ENCODE measurements at places on chromosomes 2 and 18. TPM values are rescaled to one million over a fixed set of nuclear protein-coding genes. Genes with fewer than 3 reads are reported as not detected.

DNA sequence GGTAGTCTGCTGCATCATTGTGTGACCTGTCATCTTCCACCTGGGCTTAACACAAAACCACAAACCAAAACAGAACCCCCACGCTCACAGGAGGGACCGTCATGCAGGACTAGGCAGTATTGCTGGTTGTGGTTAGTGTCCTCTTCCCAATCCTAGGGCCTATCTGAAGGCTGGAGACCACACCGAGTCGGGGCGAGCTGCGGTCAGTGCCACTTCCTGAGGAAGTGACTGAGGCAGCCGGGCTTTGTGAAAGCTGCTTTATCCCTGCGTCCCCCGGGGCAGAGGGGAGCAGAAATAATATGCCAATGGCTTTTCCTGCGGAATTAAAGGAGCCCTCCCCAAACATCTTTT is 22.9 kb downstream of the ZNF532 start:
- no peak for DNase-seq

DNA sequence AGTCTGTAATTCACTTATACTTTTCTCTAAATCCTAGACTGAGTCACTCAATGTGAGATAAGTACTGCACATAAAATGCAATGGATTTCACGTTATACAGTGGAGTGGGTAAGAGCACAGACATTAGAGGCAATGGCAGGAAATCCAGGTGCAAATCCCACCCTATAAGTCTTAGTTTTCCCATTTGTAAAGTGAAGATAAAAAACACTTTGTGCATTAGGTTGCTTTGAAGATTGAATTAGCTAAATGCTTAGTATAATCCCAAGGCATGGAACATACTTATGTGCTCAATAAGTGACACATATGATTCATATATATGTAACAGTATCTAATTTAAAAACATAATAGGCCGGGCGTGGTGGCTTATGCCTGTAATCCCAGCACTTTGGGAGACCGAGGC is 10.5 kb downstream of the ACTG2 start:
- no peak for DNase-seq

DNA sequence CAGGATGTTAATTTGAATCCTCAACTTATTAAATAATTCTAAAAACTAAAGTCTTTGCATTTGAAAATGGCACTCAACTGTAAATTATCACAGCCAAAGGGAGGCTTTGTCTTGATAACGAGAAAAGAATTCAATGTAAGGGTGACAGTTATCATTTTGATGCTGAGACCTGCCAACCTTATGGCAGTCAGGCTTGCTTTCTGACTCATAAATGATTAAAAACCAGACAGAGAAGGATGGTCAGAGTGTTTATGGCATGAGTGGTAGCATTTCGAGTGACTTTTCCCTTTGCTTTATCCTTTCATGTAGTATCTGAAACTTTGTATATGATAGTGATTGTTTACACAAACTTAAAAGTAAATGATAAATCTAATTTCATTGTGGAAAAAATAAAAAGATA is 53.9 kb upstream of the EPC2 start:
- DNase-seq, result no peak

DNA sequence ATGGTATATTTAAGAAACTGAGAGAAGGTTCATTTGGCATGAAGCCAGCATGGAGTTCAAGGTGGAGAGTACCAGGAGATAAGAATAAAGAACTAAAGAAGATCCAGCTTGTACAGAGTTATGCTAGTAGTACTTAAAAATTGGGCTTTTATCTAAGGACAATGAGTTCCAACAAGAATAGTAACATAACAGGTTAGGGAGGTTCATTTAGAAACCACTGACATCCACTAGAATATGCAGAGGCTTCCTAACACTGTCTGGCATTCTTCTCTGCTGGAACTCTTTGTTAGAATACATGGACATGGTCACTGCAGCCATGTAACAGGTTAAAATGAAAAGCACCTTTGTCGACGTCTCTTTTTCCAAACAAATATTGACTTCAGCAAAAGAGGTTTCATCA is 42.6 kb upstream of the DSC1 start:
- DNase-seq, result no peak

- no peak for DNase-seq
These were observed 364.8 kb downstream of the NYAP2 start for GRCh38 chr2:225764346-225764745.

- DNase-seq, result peak; percentile 61
These were observed 3.1 kb downstream of the EGR4 start for GRCh38 chr2:73290049-73290839.

DNA sequence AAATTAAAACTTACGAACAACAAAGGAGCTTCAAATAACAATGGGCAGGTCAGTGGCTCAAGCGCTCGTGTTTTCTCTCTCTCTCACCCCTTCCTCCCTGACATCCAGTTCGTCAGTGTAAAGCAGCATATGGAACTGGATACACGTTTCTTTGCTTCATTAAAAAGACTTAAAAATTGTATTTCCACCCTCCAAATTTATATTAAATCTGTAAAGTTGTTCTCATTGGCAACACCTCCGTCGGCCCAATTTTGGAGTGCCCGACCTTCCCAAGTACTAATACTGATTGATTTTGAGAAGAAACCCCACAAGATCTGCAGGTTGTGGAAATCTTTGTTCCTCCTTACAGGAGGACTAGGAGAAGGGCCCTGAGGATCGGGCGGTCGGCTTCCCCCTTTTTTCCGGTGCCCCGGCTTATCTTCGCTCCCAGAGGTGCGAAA is 2.2 kb downstream of the TBR1 start:
- no peak for DNase-seq

- DNase-seq, result no peak
These were observed 312.3 kb upstream of the KCNJ3 start for GRCh38 chr2:154386186-154386585.

DNA sequence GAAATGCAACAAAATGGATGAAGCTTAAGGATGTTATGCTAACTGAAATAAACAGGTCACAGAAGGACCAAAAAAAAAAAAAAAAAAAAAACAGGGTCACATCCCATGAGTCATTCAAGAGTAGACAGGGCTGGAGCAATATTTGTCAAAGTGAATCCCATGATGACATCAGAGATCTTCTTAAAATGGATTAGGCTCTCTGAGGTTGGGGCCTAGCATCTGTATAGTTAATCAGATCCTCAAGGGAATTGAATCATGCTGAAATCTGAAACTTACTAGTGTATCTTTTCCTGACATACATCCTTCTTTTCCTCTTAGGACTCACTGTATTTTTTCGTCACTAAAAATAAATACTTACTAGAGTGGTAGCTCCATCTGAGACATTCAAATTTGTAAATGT is 380.6 kb upstream of the NXPH2 start:
- no peak for DNase-seq

GRCh38 chr2:20465716-20466394 is 19.0 kb downstream of the RHOB start:
- no peak for DNase-seq

GRCh38 chr18:62996566-62996965 is 281.2 kb downstream of the PHLPP1 start:
- DNase-seq, result no peak

- no peak for DNase-seq
These were observed 3.8 kb downstream of the GRB14 start for GRCh38 chr2:164617466-164617865.

GRCh38 chr2:135473567-135473966 is 57.5 kb downstream of the ZRANB3 start:
- DNase-seq, result no peak

- DNase-seq, result no peak
These were observed 52.4 kb downstream of the CFAP221 start for GRCh38 chr2:119596638-119597037.

DNA sequence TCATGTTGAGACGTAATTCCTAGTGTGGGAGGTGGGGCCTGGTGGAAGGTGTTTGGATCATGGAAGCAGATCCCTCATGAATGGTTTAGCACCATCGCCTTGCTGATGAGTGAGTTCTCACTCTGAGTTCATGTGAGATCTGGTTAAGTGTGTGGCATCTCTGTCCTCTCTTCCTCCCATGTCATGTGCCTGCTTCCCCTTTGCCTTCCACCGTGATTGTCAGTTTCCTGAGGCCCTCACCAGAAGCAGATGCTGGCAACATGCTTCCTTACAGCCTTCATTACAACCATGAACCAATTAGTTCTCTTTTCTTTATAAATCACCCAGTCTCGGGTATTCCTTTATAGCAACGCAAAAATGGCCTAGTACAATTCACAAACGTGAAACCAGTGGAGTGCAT is 14.6 kb upstream of the MCM6 start:
- DNase-seq, result no peak

GRCh38 chr18:58535340-58536201 is 93.3 kb downstream of the ALPK2 start:
- DNase-seq, result no peak

DNA sequence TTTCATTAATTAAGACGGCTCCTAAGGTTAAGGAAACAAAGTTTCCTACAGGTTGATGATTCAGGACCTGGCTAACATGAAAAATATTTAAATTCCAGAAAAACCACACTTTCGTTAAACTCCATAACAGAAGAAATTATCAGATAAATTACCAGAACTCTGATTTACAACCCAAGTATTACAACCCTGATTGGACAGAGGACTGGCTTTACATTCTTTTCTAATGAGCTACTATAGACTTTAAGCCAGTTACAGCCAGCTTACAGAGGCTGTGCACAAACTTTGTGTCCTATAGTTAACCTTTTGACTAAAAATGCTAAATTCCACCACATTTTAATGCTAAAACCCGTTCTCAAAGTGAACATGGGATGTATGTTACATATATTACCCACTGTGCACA is 458.6 kb downstream of the KCNJ3 start:
- no peak for DNase-seq

DNA sequence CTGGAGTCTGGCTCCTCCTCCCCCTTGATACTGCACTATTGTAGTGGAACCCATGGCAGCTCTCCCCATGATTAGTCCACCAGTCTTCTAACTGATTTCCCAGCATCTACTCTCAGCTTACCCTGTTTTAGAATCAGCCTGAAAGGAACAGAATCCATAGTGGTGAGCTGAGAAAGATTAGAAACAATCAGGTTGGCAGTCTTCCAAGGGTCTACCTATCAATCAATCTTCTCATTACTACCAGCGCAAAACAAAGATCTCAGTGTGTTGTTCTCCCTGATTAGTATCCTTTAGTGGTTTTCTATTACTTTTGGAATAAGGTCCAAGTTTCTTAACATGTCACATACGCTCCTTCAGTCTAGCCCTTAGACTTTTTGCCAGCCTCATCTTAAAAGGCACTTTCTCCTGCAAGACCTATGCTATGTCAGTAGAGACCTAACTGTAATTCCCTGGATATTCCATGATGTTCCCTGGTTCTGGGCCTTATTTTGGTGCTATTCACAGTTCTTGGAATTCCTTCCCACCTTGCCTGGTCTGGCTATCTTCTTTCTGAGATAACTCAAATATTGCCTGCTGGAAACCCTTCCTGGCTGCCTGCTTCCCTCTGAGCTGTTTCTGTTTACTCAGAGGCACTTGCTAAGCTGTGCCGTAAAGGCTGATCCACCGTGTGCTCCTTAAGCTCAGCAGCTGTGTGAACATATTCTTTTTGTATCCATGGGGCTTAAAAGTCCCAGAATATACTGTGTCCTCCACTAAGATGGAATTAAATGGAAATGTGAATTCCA is 32.6 kb downstream of the LAMA3 start:
- DNase-seq, result no peak

DNA sequence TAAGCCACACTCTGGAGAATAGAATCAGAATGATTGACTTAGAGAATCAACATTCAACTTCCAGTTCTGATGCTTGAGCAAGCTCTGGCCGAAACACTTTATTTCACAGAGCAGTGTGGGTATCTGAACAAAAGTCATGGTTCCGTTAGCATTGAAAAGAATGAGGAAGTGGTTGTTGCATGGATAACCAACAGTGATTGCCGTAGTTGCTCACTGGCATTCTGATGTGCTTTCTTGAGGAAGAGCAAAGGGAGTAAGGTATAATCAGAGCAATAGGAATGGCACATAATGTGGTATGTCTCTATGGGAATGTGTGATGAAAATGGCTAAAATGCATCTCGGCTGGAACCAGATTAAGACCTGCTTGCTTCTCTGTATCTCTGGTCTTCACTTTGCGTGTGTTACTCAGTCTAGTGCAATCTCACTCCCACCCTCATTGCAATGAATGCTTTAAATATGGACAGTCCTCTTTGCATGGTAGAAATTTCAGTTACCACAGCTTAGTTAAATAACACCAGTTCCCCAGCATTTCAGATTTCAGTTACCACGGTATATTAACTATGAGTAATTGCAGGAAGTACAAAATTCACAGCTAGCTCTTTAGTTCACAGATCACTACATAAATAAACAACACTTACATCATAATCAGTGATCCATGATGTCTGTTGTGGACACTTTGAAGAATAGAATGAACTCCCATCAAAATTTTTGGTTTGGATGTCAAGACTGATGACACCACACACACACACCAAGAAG is 7.8 kb upstream of the RAB12 start:
- no peak for DNase-seq

Gene SLC11A1
- 0.11 TPM for total RNA-seq

Gene CNGA3
- not detected for total RNA-seq

Gene GALNT14
- not detected for total RNA-seq

Gene CRYBA2
- not detected for total RNA-seq

Gene RAX
- total RNA-seq, result not detected

Gene RMND5A
- 32.2 TPM for total RNA-seq

Gene ARHGAP28
- total RNA-seq, result not detected

Gene ITSN2
- 71.5 TPM for total RNA-seq

Gene IL1R2
- total RNA-seq, result not detected

Gene UGT1A10
- not detected for total RNA-seq

Gene LIPT1
- 4.2 TPM for total RNA-seq

Gene EML6
- 1.1 TPM for total RNA-seq

Gene DSC2
- total RNA-seq, result not detected

Gene OR6B2
- total RNA-seq, result not detected

Gene PROM2
- 0.95 TPM for total RNA-seq

Gene TTC21B
- total RNA-seq, result 35.7 TPM

Measured in natural killer cell treated with Interleukin-12 subunit alpha and Interleukin-12 subunit beta and Interleukin-15 and Interleukin-18, amount 100 ng/mL, for 72 hours (primary cell).